ENCODE measurements at places on chromosomes 1 and 21.

DNA sequence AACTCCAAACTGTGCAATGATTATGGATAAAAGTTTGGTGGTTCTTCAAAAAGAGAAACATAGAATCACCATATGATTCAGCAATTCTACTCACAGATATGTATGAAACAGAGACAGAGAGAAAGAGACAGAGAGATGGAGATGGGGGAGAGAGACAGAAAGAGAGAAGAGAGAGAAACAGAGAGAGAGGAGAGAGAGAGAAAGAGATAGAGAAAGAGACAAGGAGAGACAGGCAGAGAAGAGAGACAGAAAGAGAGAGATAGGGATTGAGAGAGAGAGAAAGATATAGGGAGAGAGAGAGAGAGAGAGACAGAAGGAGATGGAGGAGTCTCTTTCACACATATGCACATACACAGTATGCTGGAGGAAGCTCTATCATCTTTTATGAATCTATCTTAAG is 87.8 kb downstream of the DISC1 start:
- no peak for DNase-seq

DNA sequence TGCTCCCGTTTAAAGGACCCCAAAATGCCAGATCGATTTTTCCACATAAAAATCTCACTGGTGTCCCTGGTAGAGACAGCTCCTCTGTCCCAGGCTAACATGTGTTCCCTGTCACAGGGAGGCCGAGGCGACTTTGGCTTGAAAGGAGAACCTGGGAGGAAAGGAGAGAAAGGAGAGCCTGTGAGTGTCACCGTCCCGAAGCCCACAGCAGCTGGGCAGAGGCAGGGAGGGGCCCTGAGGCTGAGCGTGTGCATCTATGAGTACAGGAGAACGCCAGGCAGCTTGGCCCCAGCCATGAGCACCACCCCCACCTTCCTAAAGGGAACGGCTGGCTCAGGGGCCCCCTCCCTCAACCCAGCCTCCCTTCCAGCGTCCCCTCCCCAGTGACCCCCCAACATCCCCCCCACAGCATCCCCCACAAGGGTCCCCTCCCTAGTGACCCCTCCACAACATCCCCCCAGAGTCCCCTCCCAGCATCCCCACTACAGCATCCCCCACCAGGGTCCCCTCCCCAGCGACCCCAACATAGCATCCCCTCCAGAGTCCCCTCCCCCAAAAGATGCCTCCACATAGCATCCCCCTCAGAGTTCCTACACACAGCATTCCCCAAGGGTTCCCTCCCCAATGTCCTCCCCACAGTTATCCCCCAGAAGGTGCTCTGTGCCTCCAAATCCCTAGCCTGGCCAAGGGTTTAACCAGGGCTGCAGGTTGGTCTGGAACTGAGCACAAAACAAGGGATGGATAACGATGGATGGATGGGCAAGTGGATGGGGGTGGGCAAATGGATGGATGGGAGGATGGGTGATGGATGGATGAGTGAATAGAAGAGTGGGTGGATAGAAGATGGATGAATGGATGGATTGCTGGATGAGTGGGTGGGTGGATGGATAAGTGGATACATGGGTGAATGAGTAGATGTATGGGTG is 25.1 kb downstream of the COL6A2 start:
- no peak for DNase-seq

DNA sequence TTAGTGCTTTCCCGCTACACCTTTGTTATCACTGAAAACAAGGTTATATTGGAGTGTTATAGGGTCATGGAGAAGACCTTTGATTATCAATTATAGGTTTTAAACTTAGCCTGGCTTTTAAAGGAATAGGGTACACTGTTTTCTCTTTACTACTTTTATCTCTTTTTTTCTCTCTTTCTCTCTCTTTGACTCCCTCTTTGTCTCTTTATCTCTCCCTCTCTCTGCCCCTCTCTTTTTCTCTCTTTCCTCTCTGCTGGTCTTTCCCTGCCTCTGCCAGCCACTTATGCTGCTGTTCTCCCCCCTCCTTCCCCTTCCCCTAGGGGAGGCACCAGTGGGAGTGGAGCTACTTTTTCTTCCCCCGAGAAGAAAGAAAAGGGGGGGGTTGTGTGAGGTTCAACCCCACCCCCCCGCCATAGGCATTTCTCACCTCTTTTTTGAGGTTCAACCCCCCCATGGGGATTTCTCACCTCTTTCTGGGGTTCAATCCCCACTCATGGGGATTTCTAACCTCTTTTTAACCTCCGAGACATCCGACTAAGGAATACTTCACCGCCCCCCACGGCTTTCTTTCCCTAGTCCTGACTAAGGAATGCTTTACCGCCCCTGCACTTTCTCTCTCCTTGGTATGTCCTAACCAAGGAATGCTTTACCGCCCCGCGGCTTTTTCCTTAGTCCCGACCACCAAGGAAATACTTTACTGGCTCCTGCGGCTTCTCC is 17.2 kb upstream of the ZBTB8B start:
- no peak for DNase-seq

GRCh38 chr1:201702936-201703335 is 126.0 kb upstream of the IPO9 start:
- no peak for DNase-seq

- DNase-seq, result no peak
Observed at GRCh38 chr1:28322194-28322593, 6.6 kb upstream of the MED18 start.

GRCh38 chr1:33367485-33368405 is 46.8 kb upstream of the A3GALT2 start:
- DNase-seq, result peak; percentile 95

Measured in activated CD8-positive, alpha-beta memory T cell treated with anti-CD3 and anti-CD28 coated beads, Interleukin-2, amount 50 U/mL, for 48 hours (primary cell).